Activated CD4-positive, alpha-beta T cell treated with anti-CD3 and anti-CD28 coated beads, Interleukin-2, Interleukin-6, amounts not matched to agents 100 ng/mL and 50 ng/mL, durations not matched to agents 16 hours and 8 hours (primary cell): ENCODE measurements at places on chromosomes 2 and 18.

GRCh38 chr2:145273840-145274239 lies 753.9 kb upstream of the ZEB2 start:
- peak; percentile 4 for DNase-seq

GRCh38 chr18:43917520-43917919 lies 640.2 kb upstream of the SYT4 start:
- DNase-seq: no peak

DNA sequence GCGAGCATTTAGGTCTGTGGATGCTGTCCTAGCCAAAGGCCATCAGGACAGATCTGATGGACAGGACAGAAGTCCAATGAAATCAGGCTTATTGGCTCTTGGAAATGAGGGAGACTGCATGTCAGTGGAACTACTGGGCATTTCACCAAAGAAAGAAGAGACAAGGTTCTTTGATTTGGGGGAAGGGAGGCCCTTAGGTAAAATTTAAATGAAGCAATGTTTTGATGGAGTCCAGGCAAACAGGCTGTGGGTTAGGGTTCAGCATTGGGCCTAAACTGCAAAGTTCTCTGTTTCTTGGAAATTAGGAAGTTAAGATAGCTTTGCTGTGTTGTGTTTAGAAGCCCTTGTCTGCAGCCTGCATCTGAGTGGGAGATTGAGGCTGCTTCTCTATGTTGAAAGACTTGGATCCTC lies 31.6 kb upstream of the RNF149 start:
- no peak for DNase-seq

DNA sequence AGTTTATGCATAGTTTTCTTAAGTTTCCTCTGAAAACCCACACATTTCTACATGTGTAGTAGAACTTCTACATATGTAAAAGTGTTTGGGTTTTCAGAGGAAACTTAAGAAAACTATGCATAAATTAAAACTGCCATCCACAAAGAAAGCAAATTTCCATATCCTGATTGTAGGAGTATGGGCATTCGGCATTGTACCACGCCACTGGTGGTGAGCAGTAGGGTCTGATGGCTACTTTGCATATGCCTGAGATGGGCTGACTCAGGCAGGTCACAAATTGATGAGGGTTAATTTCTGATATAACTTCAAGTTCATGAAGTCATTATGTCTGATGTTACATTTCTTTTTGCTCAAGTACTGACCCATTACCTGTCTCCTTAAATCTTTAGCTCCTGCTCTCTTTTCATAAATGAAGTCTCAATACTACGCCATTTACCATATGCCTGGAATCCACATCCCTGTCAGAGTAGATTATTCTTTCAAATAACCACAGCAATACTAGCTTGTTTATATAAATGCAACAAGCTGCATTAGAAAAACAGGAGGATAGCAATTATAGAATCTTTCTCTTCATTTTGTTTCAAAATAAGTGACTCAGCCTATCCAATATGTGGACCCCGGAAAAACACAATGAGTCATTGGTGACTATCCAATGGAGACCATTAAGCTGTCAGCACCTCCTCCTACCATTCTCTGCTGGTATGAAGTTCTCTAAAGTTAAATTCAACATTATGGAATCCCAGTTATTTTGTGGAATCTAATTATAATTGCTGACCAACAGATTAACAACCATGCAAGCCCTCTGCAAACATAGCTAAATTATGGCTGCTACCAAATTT lies 355.2 kb upstream of the UBE2E3 start:
- DNase-seq: no peak

- DNase-seq: no peak
Measured at GRCh38 chr2:149735237-149735958, 147.8 kb upstream of the MMADHC start.

GRCh38 chr2:226354434-226354833 lies 445.2 kb downstream of the IRS1 start:
- no peak for DNase-seq

DNA sequence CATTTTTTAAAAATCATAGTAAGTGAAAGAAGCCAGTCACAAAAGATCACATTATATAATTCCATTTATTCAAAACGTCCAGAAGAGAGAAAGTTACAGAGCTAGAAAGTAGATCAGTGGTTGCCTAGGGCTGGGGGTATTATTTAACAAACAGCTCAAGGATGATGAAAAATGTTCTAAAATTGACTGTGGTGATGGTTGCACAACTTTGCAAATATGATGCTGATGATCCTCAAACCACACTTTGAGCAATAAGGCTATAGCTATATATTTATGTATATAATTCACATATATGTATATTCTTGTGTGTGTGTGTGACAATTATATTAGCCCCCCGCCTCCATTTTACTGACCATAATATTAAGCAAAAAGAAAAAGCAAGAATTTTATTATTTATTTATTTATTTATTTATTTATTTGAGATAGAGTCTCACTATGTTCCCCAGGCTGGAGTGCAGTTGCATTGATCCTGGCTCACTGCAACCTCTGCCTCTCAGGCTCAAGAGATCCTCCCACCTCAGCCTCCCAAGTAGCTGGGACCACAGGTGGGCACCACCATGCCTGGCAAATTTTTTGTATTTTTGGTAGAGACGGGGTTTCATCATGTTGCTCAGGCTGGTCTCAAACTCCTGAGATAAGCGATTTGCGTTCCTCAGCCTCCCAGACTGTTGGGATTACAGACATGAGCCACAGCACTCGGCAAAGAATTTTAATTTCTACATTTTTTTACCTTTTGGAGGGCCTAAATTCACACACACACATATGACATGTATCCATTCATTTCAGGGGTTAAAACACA lies 1.9 kb downstream of the WDR12 start:
- no peak for DNase-seq

- DNase-seq: no peak
Measured at GRCh38 chr2:21288299-21288698, 164.5 kb downstream of the TDRD15 start.

DNA sequence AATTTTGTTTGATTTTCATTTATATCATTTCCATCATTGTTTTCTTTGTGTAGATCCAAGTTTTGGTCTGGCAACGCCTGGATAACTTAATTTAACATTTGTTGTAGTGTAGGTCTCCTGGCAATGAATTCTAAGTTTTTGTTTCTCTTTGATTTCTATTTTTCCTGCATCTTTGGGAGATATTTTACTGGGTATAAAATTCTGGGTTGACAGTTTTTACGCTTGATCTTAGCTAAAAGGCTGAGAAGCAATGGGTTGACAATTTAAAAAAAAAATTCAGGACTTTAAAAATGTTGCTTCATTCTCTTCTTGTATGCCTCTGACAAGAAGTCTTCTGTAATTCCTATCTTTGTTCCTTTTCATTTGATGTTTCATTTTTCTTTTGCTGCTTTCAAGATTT lies 8.6 kb downstream of the LYPD6B start:
- no peak for DNase-seq

DNA sequence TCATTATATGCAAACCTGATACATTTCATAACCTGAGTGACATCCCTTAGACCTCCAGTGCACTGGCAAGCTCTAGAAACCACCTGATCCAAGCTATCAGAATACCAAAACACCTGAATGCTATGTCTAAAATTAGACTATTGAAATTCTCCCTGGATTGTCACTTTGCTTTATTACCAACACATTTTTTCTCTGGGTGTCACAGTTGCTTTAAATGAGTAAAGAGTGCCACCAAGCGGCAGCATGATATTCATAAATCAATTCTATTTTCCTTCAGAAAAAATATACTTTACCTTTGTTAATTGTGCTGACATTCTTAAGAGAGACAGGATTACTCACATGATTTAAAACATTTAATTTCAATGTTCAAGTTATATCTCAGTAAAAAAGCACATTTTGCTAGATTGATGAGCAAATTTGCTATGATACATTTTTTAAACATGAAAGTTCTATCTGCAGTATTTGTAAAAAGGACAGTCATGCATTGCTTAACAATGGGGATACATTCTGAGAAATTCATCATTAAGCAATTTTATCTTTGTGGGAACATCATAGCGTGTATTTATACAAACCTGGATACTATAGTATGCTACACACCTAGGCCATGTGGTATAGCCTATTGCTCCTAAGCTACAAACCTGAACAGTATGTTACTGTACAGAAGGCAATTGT lies 338.4 kb upstream of the SLC39A10 start:
- DNase-seq: peak; percentile 58

GRCh38 chr2:197453914-197454398 lies 604 bp downstream of the COQ10B start:
- peak; percentile 83 for DNase-seq

DNA sequence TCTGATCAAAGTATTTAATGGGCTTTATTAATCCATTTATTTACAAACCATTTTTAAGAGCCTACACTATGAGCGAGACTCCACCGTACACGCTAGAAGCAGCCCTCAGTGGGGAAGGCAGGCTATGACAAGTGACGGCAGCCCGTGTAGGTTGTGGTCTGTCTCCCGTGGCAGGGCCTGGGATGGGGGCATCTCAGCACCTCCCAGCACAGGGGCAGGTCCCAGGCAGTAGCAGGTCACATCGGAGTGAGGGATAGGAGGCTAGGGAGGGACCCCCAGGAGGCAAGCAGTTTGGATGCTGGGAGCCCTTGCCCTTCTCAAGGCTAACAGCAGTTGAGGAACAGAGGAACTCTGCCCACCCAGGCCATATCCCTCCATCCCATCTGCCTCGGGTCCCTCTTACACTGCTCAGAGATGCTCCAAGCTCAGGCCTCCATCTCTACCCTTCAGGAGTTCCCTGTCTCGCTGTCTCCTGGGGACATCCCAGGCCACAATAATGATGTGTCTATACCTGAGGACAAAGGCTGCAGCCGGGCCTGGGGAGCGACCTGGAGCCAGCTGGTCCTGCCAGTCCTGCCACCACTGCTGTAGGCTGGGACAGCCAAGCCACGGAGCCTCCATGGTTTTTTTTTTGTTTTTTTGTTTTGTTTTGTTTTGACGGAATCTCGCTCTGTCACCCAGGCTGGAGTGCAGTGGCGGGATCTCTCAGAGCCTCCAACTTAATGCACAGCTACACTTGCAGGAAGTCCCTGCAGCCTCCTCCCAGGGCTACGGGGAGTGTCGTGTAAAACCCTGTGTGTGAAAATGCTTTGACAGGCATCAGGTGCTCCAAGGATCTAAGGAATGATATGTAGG lies 92.0 kb downstream of the NDUFA10 start:
- DNase-seq: no peak

DNA sequence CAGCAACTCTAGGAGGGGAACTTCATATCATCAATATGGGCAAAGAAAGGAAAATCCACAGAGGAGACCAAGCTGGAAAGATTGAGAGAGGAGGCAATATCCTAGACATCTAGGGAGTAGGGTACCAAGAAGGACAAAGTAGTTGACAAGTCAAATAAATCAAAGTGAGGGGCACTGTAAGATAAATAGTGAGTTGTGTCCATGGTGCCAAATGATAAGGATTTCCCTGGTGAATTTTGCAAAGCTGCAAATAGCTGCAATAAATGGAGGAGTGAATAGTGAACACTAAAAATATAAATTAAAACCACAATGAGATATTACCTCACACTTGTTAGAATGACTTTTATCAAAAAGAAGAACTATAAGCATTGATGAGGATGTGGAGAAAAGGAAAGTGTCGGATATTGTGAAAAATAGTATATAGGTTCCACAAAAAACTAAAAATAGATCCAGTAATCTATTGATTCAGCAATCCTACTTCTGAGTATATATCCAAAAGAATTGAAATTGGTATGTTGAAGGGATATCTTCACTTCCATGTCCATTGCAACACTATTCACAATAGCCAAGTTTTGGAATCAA lies 258.2 kb upstream of the FN1 start:
- no peak for DNase-seq

- DNase-seq: no peak
Measured at GRCh38 chr2:215657844-215658243, 222.0 kb upstream of the FN1 start.

GRCh38 chr2:159640176-159640575 lies 23.8 kb upstream of the BAZ2B start:
- DNase-seq: no peak

- DNase-seq: peak; percentile 66
Measured at GRCh38 chr18:46013484-46014189, 46.5 kb upstream of the EPG5 start.

DNA sequence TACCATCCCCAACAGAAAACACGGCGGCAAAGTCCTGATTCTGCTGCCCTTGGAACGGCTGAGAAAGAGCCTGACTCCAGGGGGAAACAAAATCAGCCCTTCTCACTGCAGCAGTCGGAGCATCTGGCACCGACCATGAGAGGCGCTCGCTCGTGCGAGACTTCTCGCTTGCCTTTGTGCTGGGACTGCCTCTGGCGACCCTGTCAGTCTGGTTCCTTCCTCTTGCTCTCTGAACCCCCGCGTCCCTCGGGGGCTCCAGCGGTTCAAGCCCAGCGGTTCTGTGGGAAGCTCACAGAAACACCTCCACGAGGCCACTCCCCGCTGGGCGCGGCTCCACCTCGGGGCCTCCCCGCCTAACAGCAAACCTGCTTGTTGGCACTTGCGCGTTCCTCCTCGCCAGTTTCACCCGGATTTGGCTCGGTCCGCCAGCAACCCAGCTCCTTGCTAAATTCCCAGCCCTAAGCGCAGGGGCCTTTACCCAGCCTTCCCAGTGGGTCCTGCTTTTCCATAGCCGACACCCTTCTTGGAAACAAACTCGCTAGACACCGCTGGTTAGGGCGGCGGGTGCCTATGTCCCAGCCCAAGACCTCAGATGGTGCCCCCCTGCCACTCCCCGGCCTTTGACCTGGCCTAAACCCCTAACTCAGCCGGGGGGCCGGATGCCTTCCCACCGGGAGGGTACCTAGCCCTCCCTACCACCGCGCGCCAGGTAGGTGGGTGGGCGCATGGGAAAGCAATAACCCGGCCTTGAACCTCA lies 2.2 kb downstream of the RND3 start:
- DNase-seq: peak; percentile 5
